ENCODE measurements at places on chromosomes 2 and 18.

- DNase-seq, result no peak
These were observed 13.4 kb downstream of the SPTBN1 start for GRCh38 chr2:54469484-54470053.

DNA sequence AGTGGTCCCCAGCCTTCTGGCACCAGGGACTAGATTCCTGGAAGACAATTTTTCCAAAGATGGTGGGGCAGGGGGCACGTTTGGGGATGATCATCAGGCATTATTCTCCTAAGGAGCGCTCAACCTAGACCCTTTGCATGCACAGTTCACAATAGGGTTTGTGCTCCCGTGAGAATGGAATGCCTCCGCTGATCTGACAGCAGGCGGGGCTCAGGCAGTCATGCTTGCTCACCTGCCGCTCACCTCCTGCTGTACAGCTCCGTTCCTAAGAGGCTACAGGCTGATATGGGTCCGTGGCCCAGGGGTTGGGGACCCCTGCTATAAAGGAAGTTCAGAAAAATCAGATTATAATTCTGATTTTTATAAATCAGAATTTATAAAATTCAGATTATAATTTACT is 22.3 kb upstream of the TYMS start:
- DNase-seq, result no peak

DNA sequence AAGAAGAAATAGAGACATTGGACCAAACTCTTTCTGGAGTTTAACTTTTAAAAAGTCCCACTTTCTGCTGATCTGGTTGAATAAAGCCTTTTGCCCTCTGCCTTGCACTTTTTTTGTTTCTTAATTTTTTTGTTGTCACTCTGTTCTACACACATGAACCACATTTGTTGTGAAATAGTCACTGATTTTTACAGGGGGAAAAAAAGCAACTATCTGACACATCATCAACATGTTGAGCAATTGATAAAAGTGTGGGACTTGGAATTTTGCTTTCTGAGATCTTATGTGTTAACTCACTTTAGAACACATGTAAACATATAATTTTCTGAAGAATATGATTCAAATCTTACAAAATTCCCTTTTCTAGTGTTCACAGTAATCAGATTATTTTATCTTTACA is 414.8 kb upstream of the FIGN start:
- DNase-seq, result no peak

DNA sequence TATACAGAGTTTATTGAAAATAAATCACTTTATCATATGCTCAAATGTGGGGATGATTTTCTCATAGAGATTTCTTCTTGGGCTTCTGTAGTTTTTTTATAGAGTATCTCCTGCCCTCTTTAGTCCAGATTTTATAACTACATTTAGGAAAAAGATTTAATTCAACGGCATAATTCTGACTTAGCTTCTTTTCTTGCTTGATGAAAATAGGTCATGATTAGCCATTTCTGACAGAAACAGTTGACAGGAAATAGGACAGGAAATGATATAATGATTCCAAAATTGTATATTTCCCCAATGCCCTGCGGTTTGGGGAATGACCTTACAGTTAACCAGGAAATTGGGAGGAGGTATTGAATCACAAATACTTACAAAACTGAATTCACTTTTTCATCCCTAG is 1531.9 kb upstream of the ACVR2A start:
- DNase-seq, result no peak

DNA sequence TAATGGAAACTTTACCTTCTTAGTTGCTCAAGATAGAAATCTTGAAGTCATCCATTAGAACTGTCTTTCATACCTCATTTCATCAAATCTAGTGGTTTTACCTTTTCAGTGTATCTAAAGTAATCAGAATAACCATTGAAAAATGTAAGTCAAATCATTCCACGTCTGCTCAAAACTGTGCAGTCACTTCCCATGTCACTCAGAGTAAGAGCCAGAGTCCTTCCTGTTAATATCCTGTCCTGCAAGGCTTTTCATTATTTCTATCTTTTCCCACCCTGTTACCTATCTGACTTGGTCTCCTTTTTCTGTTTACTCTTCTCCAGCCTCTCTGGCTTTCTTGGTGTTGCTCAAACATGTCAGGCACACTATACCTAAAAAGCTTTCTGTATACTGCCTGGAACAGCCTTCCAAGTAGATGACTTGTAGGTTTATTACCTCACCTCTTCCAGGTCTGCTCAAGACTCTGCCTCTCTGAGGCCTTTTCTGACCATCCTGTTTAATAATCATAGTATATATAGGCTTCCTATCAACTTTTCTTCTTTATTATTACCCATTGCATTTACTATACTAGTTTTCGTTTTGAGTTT is 3.4 kb downstream of the C2orf69 start:
- no peak for DNase-seq

DNA sequence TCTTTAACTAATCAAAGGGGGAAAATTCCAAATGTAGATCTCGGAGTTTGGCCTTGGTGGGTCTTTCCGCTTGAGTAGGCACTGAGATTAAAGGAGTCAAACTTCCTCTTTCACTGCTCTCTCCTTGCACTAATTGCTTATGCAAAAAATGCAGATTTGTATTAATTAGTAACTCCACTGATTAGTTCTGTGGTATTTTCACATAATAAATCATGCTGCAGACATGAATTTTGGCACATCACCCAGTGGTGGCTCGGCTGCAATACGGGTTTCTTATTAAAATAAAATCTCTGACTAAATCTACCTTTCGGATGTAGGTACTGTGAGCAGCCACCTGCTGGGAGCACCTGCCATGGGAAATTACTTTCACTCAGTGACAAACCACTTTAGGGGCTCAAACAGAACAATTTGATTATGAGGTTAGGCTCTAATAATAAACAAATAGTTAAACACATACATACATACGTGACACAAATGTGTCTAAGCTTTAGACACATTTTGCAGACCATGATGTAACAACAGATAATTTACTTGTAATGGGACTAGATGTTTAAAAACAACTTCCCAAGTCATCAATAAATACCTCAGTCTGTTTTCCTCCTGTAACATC is 6.4 kb upstream of the NEUROD1 start:
- DNase-seq, result no peak

- peak; percentile 51 for DNase-seq
These were observed 6.3 kb downstream of the RAB12 start for GRCh38 chr18:8615397-8616027.

DNA sequence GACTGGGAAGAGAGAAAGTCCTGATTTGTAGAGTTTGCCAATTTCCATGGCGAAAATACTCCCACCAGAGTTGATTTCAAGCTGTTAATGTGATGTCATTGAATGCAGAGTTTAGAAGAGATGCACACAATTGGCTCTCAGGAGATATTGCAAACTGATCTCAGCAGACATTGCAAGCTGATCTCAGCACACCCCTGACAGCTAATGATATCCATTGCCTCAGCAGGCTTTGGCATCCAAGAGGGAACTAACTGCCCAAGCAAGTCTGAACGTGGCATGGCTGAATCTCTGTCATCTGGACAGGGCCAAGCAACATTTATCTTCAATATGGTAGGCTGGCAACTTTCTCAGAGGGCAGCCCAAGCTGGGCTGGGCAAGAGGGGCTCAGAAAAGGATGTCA is 78.4 kb upstream of the CYP1B1 start:
- DNase-seq, result no peak

Data from K562 (cell line).